ENCODE measurements at places on chromosomes 6 and 20.

- no peak for DNase-seq
These were observed 15.0 kb downstream of the ZNF217 start for GRCh38 chr20:53578492-53579222.

- no peak for DNase-seq
These were observed 119.8 kb upstream of the AKAP12 start for GRCh38 chr6:151119823-151120524.

- no peak for DNase-seq
These were observed 8.5 kb downstream of the RBM24 start for GRCh38 chr6:17289630-17290061.

DNA sequence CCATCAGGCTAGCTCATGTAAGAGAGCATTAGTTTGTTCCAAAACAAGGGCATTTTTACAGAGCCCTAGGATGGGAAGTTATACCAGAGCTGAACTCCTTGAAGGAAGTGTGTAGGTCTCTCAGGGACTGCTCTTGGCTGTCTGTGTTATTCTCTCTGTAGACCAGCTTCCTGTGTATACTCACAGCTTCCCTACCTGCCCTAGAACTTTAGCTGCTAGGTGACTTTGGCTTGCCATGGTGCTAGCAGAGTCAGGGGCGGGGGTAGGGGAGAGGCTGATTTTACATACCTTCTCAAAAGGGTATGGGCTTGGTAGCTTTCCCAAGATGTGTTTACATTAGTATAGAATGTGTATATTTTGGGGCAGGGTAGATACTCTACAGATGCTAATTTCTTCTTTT, 17.4 kb downstream of the MAPRE1 start:
- no peak for DNase-seq

DNA sequence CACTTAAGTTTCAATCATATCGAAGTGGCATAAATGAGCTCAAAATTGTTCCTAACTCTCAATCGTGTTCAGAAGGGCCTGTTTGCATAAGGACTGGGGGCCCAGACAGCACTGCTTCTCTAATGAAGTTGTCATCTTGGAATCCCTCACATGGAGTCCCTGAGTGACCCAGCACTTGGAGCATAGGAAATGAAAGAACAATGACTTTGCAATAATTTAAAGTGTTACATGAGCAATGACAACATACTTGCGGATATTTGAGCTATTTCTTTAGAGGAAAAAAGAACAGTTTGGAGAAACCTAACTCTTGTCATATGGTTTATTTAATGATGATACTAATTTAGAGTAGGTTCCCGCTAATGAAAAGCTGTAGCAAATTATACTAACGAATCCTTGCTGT, 239.9 kb downstream of the TSHZ2 start:
- no peak for DNase-seq

DNA sequence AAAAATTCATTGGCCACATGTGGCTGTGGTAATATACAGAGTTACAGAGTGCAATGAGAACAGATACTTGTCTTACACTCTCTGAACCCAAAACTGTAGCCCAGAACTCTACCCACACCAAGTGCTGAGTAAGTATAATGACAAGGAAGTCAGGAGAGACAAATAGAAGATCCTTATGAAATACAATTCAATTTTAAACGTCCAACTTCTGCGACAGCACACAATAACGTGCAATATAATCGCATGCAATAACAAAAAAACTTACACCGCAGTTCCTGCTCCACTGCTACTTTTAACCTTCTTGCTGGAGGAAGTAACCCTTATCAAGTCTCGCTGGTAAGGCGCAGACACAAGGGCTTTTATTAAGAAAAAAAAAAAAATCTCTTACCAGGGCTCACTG, 881 bp downstream of the SFT2D1 start:
- DNase-seq: no peak

GRCh38 chr6:124721331-124721730, 240.9 kb upstream of the RNF217 start:
- DNase-seq: no peak

DNA sequence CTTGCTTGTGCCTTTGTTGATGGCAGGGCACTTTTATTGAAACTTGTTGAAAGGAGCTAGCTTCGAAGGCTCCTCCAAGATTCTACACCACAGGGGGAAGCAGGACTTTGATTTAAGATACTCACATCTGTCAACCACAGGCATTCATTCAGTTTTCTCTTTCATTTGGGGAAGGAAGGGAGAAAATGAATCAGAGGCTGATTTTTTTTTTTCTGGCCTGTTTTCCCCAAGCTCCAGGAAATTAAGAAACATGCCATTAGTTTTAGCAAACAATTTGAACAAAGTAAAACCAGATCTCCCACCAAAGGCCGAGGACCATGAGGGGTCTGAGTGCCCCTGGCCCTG, 8.7 kb upstream of the APCDD1L start:
- no peak for DNase-seq

DNA sequence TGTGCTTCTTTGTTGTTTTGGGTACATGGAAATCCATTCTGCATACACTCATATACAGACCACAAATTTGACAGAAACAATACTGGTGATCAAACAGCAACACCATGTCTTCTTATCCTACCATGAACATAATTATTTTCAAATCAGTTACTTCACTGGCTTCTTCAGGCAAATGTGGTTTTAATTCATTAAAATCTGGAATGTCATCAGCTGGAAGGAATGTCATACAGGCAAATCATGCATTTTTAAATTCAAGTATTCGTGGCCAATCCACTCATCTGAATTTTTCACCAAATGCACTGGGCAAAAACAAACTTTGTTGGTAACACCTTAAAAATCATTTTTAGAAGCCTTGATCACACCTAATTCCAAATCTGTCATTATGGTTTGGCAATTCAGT, 59.3 kb downstream of the KIF6 start:
- no peak for DNase-seq

DNA sequence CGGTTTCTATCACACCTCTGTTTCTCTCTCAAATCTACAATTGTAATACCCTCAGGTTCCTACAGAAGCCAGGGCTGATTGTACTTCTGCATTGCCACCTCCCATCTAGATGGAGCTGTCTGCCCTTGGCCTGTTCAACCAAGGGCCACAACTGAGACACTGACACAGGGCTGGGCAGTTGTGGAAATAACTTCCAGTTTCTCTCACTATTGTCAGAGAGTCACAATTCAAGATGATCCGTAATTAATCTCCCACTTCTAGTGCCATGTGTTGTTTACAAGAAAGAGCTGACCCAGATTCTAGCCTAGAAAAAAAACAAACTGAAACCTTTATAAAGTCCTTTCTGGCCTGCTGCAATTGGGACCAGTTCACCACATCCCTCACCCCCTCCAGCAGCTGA, 22.2 kb downstream of the RCAN2 start:
- DNase-seq: no peak

DNA sequence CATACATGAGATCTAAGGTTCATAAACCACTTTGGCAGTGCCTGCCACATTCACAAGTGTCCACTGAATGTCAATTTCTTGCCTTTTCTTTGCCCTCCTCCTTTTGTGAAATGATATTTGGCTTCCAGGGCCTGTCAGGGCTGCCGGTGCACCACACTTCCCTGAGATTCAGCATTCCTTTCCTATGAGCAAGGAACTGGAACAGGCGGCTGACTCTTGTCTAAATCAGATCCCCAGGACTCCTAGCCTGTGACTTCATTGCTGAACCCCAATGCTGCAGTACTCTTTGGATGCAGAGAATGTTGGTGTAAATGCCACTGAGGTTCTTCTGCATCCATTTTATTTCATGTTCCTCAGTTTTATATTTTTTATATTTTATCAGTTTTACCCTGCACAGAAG, 172.2 kb downstream of the ARID1B start:
- DNase-seq: no peak

DNA sequence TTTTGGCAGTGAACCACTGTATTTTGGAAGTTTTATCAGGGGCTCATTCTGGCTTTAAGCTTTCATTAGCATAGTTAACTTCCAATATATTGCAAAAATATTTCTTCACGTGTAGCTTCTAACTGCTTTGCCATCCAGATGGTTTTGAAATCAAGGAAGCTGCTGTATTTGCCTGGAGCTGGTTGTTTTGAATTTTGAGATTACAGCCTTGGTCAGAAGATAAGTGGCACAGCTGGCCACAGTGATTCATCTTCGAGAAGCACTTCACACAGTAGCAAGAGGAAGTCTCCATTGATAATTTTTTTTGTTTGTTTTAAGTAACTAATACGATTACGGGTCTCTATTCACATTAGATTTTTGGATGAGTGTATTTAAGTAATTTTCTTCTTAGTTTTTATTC, 3.8 kb downstream of the APCDD1L start:
- no peak for DNase-seq

DNA sequence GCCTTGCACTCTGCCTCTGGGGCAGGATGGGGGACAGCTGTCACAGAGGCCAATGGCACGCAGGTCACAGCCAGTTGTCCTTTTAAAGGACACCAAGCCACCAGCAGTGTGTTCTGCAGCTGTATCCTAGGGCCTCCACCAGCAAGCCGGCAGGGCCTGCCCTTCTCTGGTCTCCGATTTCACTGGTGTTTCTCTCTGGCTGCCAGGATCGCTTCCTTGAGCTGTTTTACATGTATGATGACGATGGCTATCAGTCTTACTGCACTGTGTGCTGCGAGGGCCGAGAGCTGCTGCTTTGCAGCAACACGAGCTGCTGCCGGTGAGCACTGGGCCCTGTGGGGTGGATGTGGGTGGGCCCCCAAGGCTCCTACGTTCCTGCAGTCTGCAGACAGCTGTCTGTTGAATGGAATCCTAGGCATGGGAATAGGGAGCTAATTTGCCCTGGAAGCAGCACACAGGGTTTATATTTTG, 22.7 kb upstream of the MAPRE1 start:
- no peak for DNase-seq

DNA sequence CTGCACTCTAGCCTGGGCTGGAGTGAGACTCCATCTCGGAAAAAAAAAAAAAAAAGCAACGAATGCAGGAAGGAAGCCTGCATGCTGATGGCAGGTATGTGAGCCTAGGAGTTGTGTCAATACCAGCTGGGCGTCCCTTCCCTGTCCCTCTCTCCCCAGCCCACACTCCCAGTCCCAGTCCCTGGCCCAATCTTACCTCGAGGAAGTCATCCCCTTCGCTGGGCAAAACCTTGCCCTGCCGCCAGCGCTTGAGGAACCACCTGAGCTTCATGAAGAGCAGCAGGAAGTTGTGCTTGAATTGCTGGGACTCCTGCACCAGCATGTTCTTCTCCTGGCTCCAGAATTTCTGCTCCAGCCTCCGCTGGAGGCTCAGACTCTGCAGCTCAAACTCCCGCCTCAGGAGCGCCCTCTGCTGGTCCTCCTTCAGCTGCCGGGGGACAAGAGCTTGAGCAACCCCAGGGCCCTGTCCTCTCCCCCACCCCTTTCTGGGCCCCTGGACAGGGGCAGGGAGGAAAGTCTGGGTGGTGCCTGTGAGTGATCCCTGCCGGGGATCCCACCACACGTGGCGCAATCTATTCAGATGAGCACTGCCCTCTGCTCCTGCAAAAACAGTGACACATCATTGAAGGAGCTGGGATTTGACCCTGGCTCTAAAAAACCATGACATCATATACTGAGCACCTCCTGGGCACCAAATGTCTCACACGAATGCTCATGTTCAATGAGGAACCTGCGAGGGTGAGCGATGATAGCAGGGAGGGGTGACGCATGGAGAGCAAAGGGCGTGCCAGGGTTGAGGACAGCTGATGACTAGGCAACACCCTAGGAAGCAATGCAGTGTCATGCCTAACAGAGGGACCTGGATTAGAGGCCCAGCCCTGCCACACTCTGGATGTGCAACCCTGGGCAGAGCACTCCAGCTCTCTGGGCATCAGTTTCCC, 35.0 kb upstream of the DSN1 start:
- DNase-seq: peak; percentile 74

DNA sequence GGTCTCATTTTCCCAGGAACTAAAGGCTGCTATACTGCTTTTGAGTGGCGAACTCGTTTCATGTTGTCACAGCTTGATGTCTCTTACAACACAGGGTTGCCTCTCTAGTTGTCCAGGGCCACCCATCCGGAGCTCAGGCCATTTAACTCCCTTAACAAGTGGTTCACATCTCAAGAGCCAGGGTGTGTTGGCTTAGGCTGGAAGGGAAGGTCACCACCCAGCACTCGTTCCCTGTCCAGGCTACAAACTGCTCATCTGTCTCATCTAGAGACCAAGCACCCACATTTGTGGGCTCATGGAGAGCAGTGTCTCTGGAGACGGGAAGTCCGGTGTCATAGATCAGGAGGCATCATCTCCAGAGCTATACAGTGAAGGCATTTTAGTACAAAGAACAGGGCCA, 106.8 kb upstream of the EXOC2 start:
- no peak for DNase-seq

- no peak for DNase-seq
These were observed 77.0 kb downstream of the FOXA2 start for GRCh38 chr20:22507240-22507961.

DNA sequence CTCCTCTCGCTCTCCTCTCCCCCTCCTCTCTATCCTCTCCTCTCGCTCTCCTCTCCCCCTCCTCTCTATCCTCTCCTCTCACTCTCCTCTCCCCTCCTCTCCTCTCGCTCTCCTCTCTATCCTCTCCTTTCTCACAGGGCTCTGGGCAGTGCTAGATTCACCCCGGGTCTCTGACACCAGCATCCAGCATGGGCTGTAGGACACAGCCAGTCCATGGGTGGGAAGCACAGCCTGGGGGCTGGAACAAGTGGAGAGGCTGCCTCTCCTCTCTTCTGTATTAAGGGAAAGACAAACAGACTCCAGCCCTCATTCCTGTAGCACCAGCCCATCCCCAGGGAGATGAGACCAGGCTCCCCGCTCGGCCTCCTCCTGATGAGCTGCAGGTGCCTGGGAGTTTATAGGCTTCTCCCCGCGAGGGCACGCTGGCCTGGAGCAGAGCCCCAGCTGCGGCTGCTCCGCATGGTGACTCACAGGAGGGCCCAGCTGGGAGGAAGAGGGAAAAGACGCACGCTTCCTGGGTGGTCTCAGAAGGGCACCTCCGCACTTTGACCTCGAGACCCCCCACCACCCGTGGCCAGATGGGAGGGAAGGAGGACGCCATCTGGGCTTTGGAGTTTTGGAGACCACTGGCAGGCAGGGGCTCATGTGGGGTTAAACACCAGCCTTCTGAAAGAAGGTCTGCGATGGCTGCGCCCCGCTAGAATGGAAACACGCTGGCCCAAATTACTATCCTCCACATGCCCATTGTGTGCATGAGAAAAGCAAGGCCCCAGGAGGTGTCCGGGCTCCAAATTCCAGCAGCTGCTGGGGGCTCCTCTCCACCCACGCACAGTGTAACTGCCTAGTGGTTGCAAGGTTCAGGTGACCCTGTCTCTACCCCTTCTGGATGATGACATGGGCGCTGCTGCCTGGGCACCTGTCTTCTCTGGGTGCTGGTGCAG, 68.0 kb downstream of the BMP7 start:
- DNase-seq: no peak

All from stimulated activated CD4-positive, alpha-beta T cell treated with anti-CD3 and anti-CD28 coated beads, Interleukin-15, amount 100 ng/mL, for 48 hours (primary cell).